ENCODE measurements at places on chromosomes 2 and 18.

GRCh38 chr2:109209941-109210340 lies 80.9 kb downstream of the SH3RF3 start:
- no peak for DNase-seq

- no peak for DNase-seq
These were observed 422.9 kb downstream of the ARHGAP15 start for GRCh38 chr2:143551971-143552650.

- no peak for DNase-seq
These were observed 12.0 kb upstream of the DARS1 start for GRCh38 chr2:135997380-135997779.

DNA sequence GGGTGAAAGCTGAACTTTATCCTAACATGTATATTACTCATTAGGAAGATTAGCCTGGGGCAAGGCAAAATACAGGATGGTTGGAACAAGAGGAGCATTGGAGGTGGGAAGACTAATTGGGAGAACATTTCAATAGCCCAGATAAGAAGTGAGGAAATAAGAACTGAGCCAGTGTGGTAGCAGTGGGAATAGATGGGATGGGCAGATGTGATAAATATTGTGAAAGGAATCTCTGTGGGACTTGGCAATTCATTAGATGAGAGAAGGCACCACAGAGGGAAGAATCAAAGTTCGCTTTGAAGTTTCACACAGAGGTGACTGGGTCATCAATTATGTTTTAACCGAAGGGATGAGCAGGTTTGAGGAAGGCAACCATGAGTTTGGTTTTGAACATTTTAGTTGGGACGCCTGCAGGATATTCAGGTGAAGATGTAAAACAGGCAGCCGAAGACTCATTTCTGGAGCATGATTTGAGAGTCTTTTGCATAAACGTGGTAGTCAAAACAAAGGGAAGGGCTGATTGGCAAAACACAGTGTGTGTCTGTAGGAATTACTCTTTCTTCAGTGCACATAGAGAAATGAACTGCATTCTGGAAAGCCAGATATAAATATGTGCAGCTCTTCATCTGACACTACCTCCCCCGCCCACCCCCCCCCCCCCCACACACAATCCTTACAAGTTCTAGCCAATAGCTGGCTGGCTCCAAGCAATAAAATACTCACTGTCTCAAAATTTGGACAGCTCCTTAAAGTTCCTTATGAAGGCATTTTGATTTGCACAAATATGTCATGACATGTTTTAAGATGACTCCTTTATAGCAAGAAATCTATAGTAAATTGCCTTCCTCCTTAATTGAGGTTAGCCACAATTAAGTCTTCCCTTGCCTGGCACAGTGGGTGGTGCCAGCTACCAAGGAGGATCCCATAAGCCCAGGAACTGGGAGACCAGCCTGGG lies 1.9 kb upstream of the SLC1A4 start:
- peak; percentile 38 for DNase-seq

DNA sequence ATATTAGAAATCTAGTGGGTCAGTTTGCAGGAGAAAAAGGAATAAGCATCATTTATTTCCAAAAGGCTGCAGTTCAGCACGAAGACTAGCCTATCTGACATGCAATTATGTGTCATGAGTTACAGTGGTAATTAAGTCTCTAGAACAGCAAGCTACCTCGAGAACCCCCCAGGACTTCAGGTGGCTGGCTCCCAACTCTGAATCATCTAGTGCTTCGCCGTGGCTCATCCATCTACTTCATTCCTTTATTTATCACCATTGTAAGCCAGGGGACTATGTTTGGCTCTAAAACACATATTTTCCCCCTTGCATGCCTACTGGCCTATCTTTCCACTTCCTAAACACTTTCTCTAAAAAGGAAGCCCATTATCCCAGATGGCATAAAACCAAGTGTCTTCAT lies 121.6 kb downstream of the TXNL1 start:
- DNase-seq: no peak

DNA sequence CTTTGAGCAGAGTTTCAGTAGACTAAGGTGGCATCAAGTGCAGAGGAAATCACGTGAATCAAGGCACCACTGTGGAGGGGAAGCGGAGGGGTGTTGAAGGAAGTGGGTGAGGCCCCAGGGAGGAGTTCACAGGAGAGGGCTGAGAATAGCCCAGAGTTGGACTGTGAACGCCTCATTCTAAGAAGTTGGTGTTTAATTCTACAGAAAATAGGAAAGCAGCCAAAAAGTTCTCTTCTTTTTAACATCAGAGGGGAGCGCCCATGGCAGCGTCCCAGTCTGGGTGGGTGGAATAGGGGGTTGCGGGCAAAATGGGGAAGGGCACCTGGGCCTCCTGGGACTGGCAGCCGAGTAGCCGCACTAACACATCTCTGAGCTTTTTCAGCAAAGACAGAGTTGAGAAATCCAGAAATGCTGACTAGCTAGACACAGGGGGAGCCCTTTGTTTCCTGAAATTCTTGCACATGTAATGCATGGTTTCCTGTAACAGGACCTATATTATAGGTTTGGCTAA lies 97.0 kb downstream of the NEB start:
- DNase-seq: peak; percentile 77

DNA sequence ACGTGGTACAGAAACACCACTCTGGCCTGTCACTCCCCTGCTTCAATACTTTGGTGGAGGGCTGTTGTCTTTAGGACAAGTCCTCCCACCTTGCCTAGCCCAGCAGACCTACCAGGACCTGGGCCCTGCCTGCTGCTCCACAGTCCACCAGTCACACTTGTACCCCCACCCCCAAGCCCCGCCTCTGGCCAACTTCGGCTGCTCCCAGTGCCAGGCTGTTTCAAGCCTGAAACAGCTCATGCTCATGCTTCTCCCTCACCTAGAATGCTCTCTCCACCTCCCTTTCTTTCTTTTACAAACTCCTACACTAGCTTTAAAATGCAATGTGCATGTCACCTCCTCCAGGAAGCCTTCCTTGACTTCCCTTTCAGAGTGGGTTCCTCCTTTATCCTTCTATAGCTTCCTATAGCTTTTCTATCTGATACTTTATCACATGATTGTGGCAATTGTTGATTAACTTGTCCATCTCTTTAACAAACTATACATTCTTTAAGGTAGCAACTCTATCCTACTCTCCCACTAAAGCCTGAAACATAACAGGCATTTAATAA lies 4.8 kb upstream of the OXER1 start:
- DNase-seq: peak; percentile 1

DNA sequence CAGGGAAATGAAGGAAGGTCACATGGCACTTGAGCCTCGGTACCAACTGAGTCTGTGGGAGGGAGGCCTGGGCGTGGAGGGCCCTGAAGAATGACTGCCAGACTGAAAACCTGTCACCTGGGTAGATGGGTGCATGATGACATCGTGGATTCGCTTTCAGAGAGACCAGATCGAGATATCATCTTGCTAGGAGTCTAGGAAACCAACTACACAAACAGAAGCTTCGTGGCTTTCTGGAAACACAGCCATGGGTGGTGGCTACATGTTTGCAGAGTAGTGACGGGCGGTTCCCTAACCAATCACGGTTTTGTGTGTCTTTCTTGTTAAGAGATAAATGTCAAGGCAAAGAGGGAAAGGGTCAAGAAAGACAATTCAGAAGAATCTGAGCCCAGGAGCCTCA lies 155.0 kb downstream of the EIPR1 start:
- DNase-seq: peak; percentile 77

DNA sequence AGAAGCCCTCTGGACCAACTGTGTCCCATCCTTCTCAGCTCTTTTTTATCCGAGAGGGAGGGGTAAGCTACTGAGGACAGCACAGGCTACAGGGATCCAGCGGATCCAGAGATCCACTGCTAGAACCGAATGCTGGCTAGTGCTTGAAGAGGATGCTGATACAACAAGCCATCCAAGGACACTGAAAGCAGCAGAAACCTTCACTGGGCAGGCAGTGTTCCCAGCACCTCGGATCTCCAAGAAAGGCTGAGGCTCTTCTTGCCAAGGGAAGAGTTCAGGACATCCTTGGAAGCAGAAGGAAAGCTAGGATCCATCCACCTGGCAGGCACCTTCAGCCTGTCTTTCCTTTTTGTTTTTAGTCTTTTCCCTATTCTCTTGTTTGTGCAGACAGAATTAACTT lies 13.2 kb upstream of the FHOD3 start:
- no peak for DNase-seq

- DNase-seq: no peak
These were observed 537.4 kb downstream of the CPS1 start for GRCh38 chr2:211093743-211094303.

DNA sequence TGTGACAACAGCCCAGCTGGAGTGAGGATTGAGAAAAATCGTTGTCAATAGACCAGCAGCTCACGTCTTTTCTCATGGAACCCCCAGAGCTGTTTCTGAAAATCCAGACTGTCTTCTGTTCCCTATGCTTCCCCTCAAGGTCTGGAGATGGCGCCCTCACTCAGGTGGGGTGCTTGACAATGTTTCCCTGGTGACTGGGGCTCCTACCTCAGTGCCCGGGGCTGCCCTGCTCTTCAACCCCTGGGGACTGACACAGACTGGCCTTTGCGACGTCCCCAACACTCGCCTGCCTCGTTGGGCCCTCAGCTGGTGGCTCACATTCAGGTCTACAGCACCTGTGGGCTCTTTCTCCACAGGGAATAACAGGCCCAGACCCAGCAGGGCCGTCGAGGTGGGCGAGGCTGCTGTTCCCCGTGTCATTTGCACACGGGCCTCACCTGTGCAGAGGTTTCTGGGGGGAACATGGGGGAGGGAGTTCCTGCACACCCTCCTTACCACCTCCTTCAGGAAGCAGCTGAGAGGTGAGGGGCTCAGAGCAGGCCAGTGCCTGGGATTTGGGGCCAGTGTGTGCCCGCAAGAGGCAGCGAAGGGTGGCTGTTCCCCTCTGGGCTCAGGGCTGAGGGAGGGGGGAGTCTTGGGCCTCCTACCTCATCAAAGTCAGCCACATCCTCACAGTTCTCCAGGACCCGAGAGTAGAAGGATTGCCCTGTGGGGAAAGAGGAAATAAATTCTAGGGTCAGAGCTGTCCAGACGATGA lies 59.3 kb upstream of the OTOF start:
- DNase-seq: peak; percentile 1

GRCh38 chr2:11814979-11815510 lies 68.6 kb downstream of the LPIN1 start:
- DNase-seq: no peak

DNA sequence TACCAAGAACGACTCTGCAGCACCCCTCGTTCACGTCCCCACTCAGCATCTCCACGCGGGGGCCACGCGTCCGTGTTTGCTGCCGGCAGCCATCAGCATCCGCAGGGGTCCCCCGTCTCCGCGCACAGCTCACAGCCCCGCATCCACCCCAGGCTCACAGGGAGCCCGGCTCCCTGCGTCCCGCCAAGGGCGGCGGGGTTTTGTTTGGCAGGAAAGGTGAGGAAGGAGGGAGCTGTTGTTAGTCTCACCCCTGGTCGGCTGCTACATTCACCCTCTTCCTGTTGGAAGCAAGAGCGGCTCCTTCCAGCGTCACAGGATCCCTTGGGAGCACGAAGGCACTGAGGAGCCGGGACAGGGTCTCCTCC lies 131.0 kb upstream of the CTDP1 start:
- DNase-seq: no peak

Measured in activated naive CD4-positive, alpha-beta T cell treated with anti-CD3 and anti-CD28 coated beads for 36 hours (primary cell).